ENCODE measurements at places on chromosomes 12 and 14.
A peak's percentile ranks its signal among the peaks of the same experiment; 100 is the strongest.

DNA sequence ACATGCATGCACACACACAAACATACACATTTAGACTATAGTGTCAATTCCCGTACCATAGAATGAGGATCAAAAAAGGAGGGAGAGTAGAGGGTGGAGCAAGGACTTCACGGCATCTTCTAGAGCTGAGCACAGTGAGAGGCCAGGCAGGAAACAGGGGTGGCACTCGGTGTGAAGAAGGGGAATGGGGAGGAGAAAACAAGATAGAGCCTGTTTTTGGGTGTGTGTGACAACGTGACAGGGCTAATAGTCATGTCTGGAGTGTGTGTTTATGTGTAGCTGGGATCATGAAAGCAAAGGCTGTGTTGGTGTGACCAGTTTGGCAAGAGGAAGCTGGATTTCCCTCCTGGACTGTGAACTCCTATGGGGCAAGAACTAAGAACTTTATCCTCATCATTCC, 9.9 kb upstream of the ACVR1B start:
- DNase-seq, result no peak

- DNase-seq, result peak; percentile 73
These were observed 41.5 kb downstream of the BCL11B start for GRCh38 chr14:99230208-99231151.

GRCh38 chr14:24556756-24557155, 19.3 kb downstream of the CTSG start:
- DNase-seq, result no peak

DNA sequence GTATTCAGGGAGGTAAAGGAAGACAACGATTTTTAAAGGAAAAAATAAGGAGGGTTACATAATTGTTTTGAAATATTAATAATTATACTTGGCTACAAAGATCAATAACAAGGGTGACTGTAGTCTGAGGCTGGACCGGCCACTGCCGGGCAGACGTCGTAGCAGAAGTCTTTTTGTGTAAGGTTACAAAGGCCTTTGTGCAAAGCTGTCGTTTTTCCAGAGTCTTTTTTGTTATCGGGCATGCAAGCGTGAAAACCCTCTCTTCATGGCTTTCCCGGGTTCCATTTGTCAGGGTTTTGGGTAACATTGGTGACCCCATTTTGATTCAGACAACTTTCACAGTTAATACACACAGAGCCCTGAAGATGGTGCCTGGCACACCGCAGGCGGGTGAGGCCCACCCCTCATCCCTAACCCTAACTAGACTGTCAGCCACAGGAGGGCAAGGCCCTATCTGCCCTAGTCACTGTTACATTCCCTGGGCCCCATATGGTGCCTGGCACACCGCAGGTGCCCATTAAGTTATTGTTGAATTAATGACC, 31.3 kb downstream of the RILPL1 start:
- DNase-seq, result no peak

GRCh38 chr14:91264151-91265150, 19.9 kb upstream of the GPR68 start:
- DNase-seq, result no peak

DNA sequence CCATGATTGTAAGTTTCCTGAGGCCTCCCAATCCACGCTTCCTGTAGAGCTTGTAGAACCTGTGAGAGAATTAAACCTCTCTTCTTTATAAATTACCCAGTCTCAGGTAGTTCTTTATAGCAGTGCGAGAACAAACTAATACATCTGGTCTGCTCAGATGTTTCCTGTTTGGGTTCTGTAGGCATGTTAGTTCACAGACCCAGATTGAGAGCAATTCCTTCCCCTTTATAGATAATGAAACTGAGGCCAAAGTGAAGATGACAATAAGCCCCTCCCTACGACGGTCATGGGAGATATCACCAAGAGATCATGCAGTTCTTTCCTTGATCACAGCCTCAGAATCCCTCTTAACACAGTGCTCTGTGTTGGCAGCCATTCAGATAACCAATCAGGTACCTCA, 76.5 kb upstream of the CLMN start:
- no peak for DNase-seq

DNA sequence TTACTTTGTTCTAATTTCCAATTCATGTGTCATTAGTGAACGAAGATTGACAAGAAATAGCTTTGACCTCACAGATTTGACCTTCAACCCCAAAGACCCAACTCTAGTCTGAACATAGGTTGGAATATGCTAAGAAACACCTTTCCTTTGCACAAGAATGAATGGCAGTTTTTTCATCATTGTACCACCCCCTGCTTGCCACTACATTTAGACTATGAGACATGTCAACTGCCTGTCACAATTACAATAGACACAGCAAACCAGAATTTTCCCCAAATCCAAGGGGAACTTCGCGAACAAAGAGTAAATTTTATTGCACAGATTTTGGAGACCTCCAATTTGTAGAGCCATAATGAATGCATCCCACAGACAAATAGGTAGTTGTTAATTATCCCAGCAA, 535.4 kb downstream of the PRKD1 start:
- DNase-seq, result no peak

GRCh38 chr12:132924356-132924755, 31.8 kb downstream of the ZNF605 start:
- no peak for DNase-seq

GRCh38 chr12:80472236-80472635, 28.2 kb downstream of the PTPRQ start:
- DNase-seq, result no peak

- no peak for DNase-seq
These were observed 24.0 kb downstream of the ADGRD1 start for GRCh38 chr12:130977743-130978095.

DNA sequence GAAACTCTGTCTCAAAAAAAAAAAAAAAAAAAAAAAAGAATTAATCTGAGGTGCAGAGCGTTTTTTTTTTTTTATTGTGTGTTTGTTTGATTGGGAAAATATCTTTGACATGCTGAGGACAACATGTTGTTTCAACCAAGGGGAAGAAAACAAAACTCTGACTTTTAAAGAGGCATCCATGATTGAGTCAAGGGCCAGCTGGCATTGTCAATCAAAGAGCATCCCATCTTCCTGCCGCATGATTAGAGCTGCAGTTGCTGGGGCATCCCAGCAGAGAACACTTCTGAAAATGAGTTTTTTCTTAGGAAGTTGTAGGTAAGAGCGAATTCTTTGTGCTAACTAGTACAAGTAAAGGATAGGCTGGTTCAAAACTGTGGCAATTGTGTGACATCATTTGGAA, 200.9 kb upstream of the DAAM1 start:
- DNase-seq, result no peak

DNA sequence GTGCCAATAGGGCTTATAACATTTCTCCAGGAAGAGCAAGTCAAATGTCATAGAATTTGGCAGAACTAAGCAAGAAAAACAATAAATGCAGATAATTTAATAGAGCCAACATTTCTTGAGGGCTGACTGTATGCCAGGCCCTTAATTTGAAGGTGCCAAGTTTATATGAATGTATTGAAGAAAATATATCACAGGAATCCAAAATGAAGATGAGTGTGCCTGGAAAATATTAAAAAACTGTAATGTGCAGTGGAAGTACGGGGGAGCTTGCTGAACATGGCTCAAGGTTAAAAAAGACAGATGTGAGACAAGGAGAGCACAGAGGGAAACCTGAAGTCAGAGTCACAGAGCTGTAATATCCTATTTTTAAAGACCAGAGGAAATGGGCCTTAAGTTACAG, 16.4 kb downstream of the NR1H4 start:
- DNase-seq, result no peak

GRCh38 chr12:12668005-12668404, 28.0 kb downstream of the GPR19 start:
- no peak for DNase-seq

DNA sequence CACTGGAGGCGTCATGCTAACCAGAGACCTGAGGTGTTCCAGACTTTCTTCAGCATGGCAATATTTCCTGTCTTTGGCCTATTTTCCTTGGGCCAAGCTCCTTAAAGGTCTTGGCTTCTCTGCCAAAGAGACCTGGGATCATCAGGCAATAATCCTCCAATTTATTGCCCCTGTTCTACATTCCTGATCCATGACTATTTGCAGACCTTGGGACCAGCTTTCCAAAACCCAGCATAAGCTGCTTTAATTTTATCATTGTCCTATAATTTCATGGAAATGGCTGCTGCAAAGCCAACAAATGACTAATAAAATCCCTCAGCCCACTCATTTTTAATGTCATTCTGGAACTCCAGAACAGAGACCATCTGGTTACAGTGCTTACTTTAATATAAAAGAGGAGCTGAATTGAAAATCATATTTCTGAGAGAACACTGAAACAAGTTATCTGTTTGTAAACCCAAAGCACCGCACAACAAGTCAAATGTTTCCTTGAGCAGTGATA, 166.9 kb upstream of the BTG1 start:
- DNase-seq, result no peak

GRCh38 chr12:54044425-54045103, 9.1 kb upstream of the HOXC4 start:
- no peak for DNase-seq

GRCh38 chr14:75626396-75626795, 34.3 kb downstream of the ERG28 start:
- DNase-seq, result no peak

GRCh38 chr14:31196839-31197492, 10.6 kb downstream of the HECTD1 start:
- DNase-seq, result no peak

DNA sequence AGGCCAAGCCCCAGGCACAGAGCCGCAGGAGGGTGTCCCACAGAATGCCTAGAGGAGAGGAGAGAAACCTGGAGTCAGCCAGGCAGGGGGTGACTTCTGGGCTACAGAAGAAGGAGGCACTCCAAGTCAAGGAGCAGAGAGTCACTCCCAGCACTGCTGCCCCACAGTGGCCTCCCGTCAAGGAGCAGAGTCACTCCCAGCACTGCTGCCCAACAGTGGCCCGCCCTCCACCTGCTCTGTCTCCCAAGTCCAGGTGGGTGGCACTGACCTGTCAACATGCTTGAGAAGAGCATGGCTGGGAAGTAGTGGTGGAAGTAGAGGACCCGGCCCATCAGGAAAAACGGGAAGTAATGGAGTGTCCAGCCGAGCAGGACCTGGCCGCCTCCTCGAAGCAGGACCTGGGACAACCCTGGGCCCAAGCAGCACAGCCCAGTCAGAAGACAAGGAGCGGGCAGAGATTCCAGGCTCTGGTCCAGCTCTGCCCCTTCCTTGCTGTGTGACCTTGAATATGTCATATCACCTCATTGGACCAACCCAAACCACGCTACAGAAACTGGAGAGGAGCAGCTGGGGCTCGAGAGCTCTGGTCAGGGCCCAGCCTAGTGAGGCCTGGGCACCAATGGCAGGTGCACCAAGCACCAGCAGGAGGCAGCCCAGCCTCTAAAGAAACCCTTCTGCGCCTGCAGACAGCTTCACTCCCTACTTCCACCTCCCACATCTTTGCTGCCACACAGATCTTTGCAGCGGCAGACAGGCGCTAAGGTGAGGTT, 7.6 kb upstream of the NGB start:
- no peak for DNase-seq

- no peak for DNase-seq
These were observed 7.2 kb downstream of the ADAM20 start for GRCh38 chr14:70527501-70528105.

DNA sequence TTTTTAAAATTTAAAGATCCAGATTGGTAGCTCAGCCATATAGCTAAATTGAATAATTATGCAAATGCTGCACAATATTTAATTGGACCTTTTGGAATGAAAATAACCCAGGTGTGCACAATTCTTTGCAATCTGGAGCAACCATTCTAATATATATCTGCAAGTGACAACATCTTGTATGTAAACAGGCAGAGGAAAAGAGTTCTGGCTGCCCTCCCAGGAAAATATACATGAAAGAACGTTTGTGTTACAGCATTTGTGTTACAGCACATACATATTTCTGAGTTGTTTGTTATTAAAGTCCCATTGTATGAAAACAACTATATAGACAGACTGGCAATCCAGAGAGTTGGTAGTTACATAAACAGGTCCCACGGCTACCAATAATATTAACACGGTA, 377.5 kb downstream of the DIO2 start:
- no peak for DNase-seq

DNA sequence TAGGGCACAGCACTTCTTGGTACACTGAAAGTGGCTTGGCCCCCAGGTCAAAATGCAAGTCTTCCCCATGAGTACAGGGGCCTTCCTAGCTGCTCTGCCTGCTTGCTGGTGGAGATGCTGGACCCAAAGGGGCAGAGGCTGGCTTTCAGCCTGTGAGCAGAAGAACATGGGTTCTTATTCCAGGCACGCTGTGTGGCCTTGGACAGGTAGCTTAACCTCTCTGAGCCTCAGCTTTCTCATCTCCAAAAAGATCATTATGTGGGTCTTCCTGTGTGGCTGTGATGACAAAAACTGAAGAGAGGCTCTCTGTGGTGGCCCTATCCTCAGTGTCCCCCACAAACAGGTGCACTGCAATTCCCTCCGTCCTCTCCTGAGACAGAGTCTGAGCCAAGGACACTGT, 45.6 kb upstream of the TUNAR start:
- no peak for DNase-seq

Data from stimulated activated CD4-positive, alpha-beta T cell treated with anti-CD3 and anti-CD28 coated beads, Interleukin-12 subunit alpha, Interleukin-12 subunit beta, amount 100 ng/mL, for 24 hours (primary cell).